ENCODE measurements at places on chromosomes 4 and X.

GRCh38 chr4:82969414-82969813 lies 41.2 kb downstream of the LIN54 start:
- DNase-seq = no peak

GRCh38 chrX:93264261-93265002 lies 408.9 kb downstream of the NAP1L3 start:
- no peak for DNase-seq

DNA sequence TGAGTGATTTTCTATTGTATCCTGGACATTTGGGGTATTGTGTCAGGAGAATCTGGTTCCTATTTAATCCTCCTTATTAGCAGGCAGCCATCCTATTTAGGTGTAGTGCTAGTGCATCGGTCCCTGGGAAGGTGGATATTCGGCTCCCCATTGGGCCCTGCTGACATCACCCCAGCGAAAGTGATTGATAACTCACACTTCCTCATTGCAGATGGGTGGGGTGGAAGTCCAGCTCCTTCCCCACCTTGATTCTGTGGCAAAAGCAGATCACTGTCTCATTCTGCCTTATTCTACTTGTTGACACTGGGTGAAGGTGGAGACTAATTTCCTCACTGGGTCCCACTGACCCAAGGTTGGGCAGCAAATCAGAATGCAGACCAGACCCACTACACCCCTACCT lies 23.2 kb upstream of the BRS3 start:
- DNase-seq = no peak

DNA sequence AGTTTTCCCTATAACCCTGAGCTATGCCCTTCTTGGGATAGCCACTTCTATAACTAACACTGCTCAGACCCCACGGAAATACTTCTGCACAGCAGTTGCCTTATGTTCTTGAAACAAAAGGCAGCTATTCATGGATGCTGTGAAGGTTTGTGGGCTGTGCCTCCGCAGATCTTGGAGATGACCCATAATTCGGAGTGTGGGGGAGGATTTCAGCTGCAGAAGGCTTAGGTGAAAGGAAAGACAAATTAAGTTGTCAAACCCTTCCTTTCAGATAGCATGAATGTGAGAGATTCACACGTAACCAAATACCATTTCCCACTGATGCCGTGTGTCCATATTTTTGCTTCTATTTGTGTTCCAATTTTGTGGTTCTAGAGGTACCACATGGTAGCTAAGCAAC lies 38.1 kb upstream of the NYX start:
- DNase-seq = no peak
